ENCODE measurements at places on chromosomes 3 and 15. TPM values are rescaled to one million over a fixed set of nuclear protein-coding genes. Genes with fewer than 3 reads are reported as not detected.

Gene NEK10
- polyA plus RNA-seq: 0.44 TPM

- DNase-seq: no peak
These were observed 27.8 kb downstream of the IL5RA start for GRCh38 chr3:3082234-3082924.

DNA sequence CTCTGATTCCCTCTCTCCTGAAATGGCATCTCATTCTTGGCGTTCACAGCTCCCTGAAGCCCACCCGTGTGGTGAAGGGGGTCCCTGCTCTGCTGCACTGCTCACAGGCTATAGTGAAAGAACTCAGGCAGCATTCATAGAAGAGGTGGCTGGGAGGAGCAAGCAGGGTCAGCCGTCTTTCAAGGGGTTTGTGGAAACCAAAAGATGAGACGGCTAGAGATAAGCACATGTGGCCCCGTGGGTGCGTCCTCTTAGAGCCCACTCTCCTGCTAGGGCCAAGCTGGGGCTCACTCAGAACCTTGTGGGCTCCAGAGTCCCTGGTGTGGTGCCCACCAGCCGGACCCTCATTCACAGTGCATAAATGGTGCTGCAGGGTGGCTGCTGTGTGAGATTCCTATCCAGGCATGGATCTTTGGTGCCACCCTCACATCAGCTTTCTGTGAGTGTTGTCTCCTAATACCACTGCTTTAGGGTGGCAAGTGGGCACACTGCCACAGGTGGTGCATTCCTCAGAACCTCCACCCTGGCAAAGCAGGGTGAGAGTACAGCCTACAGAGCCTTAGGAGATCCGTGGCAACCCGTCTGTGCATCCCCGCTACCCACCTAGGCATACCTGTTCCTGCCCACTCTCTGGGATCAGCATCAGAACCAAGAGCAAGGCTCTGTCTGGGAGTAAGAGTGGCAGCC is 11.2 kb upstream of the SEMA4B start:
- DNase-seq: no peak

Gene CKMT1B
- polyA plus RNA-seq: 128 TPM

Gene GHSR
- not detected for polyA plus RNA-seq

DNA sequence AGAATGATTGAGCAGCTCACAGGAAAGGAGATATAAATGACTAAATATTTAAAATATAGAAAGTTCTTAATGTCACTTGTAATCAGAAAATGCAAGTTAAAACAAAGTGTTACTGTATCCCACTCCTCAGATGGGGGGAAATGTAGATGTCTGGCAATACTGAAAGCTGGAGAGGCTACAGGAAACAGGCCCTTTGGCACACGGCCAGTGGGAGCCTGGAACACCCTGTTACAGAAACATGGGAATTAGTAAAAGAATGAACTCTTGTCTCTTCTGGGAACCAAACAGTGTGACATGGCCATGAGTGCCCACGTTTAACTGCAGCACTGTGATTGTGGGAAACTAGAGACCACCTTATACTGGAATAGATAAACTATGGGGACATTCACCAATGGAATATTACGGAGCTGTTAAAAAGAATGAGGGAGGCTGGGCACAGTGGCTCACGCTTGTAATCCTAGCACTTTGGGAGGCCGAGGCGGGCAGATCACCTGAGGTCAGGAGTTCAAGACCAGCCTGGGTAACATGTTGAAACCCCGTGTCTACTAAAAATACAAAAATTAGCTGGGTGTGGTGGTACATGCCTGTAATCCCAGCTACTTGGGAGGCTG is 50.2 kb downstream of the CDCP1 start:
- peak; percentile 77 for DNase-seq

- DNase-seq: no peak
These were observed 4.1 kb upstream of the MEF2A start for GRCh38 chr15:99561476-99562230.

Gene CSTA
- 20.4 TPM for polyA plus RNA-seq

- DNase-seq: no peak
These were observed 2.7 kb downstream of the CD47 start for GRCh38 chr3:108088146-108088545.

- no peak for DNase-seq
These were observed 6.9 kb downstream of the HEXA start for GRCh38 chr15:72368899-72369298.

Gene OPA1
- 28.2 TPM for polyA plus RNA-seq

DNA sequence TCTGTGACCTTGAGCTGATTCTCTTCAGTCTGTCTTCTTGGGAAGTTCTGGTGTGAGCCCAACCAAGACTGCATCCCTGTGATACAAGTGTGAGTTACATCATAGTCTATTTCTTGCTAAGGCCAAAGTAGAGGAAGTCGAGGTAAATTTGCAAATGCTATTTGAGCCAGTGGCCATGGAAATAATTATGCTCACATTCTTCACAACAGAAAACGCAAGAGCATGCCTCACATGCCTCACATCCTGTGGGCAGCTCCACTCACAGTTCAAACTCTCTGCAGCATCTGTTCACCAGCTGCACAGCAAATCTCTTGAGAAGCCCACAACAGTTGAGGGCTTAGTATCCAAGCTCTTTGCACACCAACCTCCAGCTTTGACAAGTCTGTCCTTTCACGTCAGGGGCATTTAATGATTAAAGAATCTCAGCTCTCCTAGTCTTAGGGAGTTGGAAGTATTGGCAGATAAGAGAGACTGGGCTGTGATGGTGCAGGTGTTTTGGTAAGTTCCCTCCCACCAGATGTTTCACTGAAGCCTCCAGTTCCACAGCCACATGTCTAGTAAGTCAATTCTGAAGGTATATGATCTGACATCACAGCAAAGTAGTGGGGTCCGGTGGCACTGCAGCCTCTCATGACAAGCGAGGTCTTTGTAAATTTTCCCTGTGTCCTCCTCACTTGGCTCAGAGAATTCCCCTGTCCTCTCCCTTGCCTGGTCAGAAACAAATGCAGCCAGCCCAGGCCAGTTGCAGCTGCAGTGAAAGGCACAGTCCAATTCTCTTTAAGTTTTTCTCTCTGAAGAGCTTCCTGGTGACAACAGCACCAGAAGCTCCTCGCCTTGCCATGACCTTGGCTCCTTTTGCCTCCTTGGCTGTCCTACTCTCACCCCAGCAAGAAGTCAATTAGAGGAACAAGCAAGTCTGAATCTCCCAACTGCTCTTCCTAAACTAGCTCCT is 166.1 kb downstream of the SSR3 start:
- no peak for DNase-seq

DNA sequence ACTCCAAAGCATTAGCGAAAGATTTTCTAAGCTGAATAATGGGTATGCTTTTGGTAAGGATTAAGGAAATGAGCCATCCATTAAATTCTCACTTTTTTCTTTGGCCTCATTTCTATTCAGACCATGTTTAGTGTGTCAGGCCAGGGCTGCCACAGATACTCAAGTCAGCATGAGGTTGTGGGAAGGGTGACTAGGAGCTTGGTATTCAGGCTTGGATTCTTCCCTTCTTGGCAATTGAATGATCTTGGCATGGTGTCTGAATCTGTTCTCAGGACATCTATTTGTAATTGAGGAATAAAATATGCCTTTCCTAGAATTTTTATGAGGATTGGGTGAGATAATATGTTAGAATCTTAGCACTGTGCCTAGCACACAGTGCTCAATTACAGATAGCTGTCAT is 11.2 kb downstream of the CCNB2 start:
- DNase-seq: no peak

Gene PLEKHO2
- polyA plus RNA-seq: 17.9 TPM

GRCh38 chr3:46845397-46845859 is 17.8 kb downstream of the MYL3 start:
- DNase-seq: peak; percentile 92

GRCh38 chr15:74511583-74511982 is 29.4 kb upstream of the ARID3B start:
- DNase-seq: no peak

DNA sequence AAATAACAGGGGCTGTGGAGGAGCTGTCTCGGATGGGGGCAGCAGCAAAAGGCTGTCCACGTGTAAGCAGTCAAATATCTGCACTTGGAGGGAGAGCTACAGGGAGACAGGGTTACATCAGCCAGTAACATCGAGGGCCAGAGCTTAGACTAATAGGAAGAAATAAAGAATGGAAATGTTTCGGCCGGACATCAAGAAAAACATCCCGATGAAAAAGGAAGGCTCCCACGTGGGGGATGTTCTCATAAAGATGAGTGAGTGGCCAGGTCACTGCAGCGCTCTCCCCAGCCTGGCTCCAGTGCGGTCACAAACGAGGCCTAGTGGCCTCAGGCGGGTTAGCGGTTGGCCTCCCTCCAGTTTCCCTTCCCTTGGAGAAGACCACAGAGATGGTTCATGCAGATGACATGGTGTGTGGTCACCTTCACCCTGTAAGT is 56.1 kb upstream of the WNT5A start:
- DNase-seq: no peak

DNA sequence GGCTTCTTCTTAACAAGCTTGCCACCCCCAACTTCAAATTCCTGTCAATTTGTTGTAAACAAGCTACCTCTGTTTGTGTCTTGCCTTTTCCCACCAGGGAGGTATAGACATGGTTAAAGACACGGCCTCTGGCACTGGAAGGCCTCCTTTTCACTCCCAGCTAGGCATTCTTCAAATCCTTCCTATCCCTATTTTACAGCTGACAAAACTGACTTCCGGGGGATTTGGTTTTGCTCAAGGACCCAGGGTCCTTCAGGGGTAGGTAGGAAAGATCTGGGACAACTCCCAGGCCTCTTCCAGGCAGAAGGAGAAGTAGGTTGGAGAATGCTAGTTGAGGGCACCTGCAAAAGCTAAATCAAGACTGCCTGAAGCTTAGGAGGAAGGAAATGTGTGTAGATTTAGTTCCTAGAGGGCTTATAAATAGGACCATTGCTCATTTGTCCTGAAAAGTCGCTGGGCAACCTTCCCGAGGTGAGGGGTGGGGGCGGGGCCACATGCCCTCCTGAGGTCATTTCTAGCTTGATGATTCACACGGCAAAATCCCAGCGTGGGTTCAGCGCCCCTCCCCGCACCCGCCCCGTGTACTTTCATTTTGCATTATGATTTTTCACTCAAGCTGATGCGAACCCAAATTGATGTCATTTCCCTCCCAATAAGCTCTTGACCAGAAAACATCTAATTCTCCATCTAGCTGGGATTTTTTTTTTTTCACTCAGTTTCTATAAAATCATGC is 365.5 kb downstream of the SHQ1 start:
- DNase-seq: peak; percentile 73

- DNase-seq: no peak
These were observed 27.8 kb downstream of the STAC start for GRCh38 chr3:36408146-36408545.

Gene LDHAL6B
- not detected for polyA plus RNA-seq

Gene ARGFX
- polyA plus RNA-seq: not detected

Gene GOLGA8G
- polyA plus RNA-seq: not detected

- DNase-seq: peak; percentile 86
These were observed at the start of gene CSK for GRCh38 chr15:74781431-74782258. CSK (plus strand) TSS chr15:74782080; CDS start chr15:74798298, 16,218 bp downstream.

Gene LNP1
- polyA plus RNA-seq: 3.0 TPM

GRCh38 chr3:31768479-31769125 is 212.5 kb downstream of the OSBPL10 start:
- peak; percentile 67 for DNase-seq

Gene FETUB
- polyA plus RNA-seq: 0.46 TPM

DNA sequence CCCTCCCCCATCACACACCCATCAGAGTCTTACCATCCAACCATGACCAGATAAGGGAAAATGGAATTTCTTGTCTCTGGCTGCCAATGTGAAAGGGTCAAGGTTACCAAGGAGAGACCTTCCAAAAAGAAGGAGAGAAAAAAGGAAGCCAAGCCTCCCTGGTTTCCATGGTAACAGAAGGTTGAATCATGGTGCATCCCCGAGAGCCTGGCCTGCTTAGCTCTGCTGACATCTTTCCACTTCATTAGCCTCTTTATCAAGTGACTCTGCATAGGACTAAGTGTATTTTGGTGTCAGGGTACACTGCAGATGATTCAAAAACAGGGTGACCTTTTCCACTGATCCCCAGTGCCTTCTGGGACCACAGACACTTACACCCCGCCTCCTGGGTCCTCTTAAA is 225.7 kb upstream of the PPP2R3A start:
- DNase-seq: no peak

Gene CHRNA7
- polyA plus RNA-seq: 1.4 TPM

GRCh38 chr15:74374648-74375302 is 7.3 kb upstream of the CYP11A1 start:
- no peak for DNase-seq

DNA sequence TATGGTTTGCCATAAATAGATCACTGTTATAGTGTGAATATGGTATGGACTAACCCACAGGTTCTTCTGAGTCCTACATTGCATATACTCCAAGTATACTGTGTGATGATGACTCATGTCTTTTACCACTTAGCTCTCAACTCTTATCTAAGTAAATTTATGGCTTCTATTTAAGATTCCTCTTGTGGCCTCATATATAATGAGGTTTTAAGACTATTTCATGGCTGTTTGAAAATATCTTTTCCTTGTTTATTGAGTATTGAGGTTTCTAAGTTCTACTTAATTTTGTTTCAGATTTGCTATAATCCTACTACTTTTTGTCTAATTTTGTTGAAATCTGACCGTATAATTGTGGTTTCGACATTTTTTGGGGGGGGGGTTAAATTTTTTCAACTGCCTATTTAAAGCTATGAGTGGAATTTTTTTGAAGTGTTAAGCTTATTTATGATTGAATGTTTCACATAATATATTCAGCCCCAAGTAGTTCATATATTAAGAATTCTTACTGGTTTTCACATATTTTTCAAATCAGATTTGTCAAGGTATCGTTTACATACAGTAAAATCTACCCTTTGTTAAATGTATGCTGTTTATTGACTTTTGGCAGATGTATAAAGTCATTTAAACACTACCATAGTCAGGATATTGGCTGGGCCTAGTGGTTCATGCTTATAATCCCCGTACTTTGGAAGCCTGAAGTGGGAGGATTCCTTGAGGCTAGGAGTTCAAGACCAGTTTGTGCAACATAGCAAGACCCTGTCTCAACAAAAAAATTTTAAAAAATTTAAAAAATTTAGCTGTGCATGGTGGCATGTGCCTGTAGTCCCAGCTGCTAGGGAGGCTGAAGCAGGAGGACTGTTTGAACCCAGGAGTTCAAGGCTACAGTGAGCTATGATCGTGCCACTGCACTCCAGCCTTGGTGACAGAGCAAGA is 11.7 kb downstream of the SLC25A36 start:
- DNase-seq: no peak

DNA sequence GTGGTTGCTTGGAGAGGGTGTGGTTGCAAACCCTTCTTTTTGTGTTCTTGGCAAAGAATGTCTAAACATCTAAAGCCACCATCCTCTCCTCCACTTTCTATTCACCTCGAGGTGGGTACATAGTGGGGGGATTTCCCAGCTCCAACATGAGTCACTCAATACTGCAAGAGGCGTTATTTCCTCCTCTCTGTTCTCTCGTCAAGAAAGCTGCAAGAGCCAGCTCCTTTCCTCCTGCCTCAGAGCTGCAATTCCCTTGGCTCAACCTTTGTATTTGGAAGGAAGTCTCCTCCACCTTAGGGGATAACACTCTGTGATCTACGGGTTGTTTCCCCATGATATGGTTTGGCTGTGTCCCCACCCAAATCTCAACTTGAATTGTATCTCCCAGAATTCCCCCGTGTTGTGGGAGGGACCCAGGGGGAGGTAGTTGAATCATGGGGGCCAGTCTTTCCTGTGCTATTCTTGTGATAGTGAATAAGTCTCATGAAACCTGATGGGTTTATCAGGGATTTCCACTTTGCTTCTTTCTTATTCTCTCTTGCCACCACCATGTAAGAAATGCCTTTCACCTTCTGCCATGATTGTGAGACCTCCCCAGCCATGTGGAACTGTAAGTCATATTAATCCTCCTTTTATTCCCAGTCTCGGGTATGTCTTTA is 138.4 kb downstream of the PLCL2 start:
- no peak for DNase-seq

Data from sigmoid colon (tissue), 7 donors.